CMK (cell line): ENCODE measurements at places on chromosomes 7 and 10.
A peak's percentile ranks its signal among the peaks of the same experiment; 100 is the strongest.

GRCh38 chr10:120806081-120806480 is 45.1 kb upstream of the WDR11 start:
- no peak for DNase-seq

DNA sequence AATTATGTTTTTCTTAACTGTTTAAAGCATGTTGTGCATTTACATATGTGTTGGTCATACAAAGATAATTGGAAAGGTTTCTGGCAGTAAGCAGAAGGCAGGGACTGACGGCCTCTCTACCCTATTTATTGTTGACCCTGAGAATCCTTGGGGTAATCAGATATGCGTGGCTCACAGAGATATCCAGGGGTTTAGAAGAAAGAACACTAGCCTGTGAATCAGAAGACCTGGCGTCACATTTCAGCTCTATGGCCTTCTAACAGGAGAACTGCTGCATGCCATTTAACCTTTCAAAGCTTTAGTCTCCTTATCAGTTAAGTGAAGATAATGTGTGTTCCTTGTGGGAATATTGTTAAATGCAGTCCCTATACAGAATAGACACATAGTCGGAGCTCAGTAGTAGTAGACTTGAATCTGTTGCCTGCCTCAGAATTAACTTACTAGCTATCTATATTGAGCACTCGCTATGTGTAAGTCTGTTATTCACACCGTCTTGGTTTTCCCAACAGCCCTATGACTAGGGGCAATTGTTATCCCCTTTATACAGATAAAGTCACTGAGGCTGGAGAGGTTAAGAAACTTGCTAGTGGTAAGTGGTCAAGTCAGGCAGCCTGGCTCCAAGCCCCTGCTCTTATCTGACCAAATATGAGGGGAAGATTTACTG is 129.6 kb upstream of the ANKRD1 start:
- DNase-seq, result no peak

GRCh38 chr7:127251036-127251464 is 1.7 kb downstream of the GRM8 start:
- no peak for DNase-seq

GRCh38 chr7:5423306-5423975 is at the start of gene TNRC18:
Gene TNRC18, minus strand, starts transcription at chr7:5423834. Its CDS starts 2,588 bp downstream, at chr7:5421246.
- DNase-seq, result no peak

DNA sequence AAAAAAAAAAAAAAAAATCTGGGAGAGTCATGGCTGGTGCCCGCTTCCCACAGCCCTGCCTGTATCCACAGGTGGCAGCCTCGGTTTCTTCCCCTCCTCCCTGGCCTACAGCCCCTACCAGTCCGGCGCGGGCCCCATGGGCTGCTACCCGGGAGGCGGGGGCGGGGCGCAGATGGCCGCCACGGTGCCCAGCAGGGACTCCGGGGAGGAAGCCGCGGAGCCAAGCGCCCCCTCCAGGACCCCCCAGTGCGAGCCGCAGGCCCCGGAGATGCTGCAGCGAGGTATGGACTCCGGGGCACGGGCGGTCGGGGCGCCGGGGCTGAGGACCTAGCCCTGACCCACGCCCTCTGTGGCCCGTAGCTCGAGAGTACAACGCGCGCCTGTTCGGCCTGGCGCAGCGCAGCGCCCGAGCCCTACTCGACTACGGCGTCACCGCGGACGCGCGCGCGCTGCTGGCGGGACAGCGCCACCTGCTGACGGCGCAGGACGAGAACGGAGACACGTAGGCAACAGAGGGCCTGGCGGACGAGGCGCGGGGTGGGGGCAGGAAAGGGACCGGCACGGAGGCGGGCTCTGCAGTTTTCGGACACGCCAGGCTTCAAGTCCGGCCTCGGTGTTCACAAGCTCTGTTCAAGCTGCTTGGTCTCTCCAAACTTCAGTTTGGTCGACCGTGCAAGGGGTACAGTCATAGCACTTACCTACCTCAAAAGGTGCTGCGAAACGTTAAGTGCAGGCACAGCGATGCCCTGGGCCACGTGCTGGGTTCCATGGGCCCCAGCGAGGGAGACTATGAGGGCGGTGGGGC is 3.9 kb downstream of the NFKB2 start:
- DNase-seq, result peak; percentile 88

- no peak for DNase-seq
These were observed 2.1 kb upstream of the GUSB start for GRCh38 chr7:65983965-65984658.

DNA sequence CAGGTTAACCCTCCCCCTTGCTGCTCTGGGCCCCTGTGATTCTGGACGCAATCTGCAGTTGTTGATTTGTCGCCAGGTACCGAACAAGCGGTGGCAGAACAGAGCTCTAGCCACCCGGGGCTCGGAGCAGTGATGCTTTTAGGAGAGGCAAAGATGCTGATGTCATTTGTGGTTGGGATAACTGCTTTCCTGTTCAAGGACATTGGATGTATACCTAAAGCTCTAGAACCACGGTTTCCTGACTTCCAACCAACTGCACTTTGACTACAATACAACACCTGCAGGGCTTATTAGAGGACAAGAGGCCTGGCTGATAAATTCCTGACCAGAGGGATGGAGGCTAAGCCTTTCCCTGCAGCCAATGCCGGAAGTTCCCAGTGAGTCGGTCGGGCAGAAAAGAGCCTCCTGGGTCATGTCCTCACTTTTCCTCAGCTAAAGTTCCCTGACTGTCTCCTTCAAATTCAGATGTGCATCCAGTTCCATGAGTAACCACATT is 6.5 kb upstream of the RBM20 start:
- no peak for DNase-seq

DNA sequence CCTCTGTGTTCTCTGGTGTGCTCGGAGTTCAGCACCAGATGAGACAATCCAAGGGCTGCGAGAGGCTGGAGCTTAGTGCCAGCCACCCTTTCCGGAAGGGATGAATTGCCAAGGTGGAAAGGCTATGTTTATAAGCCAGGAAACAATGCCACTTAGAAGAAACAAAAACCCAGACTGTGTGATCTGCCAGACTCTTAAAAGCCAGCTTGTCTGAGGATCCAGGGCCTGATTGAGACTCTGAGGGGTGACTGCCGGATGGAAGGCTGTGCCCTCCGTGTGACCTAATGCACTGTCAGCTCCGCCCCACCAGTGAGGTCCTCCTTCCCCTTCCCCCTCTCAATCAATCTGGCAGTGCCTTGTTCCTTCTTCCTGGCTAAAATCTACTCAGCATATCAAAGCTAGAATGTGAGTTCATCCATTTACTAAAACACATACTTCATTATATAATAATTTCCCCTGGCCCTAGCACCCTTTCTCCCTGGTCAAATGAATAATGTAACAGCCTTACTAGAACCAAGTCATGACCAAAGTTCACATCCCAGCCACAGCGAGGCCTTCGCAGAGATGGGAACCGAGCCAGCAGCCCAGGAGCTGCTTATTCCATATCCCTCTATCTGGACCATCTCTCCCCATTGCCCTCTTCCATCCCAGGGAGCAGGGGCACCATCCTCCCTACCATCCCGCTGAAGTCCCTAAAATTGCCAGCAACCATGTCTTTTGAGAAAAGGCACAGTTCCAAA is 25.5 kb downstream of the FAM107B start:
- no peak for DNase-seq

DNA sequence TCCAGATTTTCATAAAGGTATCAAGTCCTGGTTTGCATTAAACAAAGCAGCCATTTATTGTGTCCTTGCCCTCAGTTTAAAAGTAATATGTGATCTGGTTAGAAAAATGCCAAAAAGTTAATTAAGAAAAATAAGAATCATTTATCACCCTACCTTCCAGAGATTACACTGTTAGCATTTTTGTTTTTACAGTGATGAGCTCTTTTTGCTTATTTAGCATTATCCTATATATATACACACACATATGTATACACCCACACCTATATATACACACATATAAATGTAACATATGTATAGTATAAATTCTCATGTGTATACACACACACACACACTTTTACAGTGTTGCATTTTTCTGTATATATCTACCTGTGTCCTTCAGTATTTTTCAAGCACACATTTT is 127.9 kb downstream of the INSYN2A start:
- DNase-seq, result no peak

- no peak for DNase-seq
These were observed 94.7 kb upstream of the FERD3L start for GRCh38 chr7:19239951-19240350.

DNA sequence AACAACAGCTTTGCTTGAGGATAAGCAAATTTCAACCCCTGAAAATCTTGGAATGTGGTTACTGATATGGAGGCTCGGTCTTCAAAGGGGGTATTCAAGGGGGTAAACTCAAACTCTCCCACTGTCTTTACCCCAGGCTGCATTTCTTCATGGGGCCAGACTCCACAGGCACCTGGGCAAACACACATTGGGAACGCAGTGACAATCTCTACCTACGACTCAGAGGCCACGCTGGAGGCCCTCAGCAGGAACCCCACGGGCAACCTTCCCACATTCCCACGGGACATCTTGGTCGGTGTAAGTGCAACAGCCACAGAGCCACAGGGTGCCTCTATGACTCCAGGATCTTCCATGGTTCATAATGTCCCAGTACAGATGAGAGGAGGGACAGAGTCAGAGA is 2.2 kb upstream of the INSIG1 start:
- no peak for DNase-seq

DNA sequence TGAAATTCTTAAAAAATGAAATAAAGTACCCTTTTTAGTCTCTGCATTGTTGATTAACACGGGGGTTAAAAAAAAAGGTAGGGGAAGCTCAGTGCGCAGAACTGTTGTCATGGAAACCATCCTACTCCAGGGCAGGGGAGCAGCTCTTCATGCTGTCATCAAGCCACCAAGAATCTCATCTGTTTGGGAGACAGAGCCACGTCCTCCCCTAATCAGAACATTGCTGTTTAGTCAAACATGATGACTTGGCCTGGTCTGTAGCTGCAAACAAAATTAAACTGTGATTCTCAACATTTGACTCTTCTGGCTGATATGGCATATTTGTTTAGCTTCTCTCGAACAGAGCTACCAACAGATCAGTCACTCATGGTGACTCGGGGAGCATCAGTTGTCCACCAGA is 254.4 kb upstream of the KLF14 start:
- no peak for DNase-seq

- no peak for DNase-seq
These were observed 2.6 kb downstream of the PRPF18 start for GRCh38 chr10:13589316-13589715.

- DNase-seq, result no peak
These were observed 84.5 kb downstream of the SRPK2 start for GRCh38 chr7:105304040-105304895.

DNA sequence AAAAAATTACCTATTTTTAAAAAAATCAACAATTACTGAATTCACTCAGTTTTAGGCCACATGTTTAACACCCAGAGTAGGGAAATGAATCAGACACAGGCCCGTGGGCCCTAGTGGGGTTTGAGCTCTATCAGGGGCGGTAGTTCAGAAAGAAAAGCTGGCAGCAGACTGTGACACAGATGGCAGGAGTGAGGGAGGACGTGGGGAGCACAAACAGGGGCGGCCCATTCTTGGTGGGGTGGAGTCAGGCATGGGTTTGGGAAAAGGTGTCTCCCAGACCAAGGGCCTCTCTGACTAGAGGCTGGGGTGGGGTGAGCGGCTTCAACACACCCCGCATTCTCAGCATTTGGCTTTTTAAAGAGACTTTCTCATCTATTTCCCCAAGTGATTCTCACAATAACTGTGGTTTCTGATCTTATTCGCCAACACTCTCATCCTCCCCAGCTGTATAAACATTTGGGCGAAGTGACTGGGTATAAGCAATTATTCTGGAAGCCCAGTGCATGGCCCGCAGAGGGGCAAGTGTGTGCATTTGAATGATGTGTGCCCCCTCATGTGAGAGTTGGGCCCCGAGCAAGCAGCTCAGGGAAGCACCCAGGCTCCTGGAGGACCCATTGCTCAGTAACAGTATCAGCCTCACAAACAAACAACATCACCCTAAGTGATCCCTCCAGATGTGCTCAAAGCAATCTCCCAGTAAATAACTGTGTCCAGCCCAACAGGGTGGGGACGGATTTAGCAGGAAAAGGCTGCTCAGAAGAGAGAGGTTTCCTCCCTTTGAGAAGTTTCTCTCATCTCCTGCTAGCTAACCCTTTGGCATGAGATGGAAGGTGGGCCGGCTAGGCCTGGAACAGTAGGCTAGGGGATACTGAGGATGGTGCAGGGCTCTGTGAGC is 437.6 kb upstream of the ZMIZ1 start:
- DNase-seq, result no peak

GRCh38 chr10:79384773-79385391 is 37.6 kb downstream of the PPIF start:
- DNase-seq, result no peak

DNA sequence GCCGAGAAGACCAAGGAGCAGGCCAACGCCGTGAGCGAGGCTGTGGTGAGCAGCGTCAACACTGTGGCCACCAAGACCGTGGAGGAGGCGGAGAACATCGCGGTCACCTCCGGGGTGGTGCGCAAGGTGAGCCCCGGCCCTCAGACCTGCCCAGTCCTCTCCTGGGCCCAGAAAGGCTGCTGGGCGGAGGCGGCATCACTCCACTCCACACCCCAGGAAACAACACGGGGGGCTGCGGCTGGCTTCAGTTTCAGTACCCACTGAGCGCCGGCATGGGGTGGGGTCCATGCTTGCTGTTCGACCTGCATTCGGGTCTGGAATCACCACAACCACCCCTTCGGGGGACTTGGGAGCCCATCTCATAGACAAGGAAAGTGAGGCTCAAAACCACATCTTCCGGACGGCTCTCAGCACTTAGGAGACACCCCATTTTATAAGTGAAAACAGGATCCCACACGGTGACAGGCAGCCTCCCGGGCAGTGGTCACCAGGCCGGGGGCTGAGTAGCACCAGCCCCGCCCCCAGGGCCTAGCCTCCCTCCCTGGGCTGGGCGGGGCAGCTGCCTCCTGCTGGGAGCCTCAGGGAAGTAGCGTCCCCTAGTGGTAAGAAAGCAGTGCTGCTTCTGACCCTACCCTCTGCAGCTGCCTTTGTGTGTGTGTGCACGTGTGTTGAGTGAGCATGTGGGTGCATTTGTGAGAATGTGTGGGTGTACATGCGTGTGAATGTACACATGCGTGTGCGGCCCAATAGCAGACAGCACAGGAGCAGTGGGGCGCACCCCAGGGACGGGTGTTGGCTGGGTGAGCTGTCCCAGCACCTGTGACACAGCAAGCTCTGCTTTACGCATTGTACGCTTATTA is 1.8 kb downstream of the SNCG start:
- peak; percentile 78 for DNase-seq

DNA sequence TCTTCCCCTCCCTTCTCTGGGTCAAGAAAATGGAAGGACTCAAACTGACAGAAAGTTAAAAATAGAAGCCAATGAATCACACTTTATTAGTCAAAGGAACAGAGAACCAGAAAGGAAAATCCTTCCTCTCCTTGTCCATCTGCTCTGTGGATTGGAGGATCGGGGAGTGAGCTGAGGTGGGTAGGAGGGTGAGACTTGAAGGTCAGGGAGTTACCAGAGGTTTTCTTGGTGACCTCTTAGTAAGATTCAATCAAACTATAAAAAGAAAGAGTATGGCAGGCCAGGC is 12.2 kb downstream of the TLX1 start:
- no peak for DNase-seq

DNA sequence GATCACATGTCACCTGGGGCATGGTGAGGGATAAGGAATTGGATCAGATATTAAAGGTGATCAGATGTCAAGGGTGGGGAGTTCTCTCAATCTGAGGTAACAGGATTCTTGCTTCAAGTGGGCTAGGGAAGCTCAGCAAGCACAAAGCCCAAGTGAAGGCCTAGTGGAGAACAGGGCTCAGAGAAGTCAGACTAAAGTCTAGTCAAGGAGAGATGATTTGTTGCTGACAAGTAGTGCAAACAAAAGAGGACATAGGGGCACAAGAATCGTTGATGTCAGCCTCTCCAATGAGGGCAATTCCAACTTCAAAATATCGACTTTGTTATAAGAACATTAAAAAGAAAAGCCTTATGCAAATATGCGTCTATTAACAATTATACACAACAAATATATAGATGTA is 852.8 kb upstream of the CELF2 start:
- DNase-seq, result no peak
